Mucosa of descending colon (tissue), 3 donors: ENCODE measurements at places on chromosomes 11 and 22. TPM values are rescaled to one million over a fixed set of nuclear protein-coding genes. Genes with fewer than 3 reads are reported as not detected.

ZNF214 gene
- 3.4 TPM for total RNA-seq

PHF21B gene
- 0.41 TPM for total RNA-seq

TMEM45B gene
- total RNA-seq: 278 TPM

GRCh38 chr11:112223121-112223520 is 3.1 kb upstream of the PTS start:
- no peak for DNase-seq

DNA sequence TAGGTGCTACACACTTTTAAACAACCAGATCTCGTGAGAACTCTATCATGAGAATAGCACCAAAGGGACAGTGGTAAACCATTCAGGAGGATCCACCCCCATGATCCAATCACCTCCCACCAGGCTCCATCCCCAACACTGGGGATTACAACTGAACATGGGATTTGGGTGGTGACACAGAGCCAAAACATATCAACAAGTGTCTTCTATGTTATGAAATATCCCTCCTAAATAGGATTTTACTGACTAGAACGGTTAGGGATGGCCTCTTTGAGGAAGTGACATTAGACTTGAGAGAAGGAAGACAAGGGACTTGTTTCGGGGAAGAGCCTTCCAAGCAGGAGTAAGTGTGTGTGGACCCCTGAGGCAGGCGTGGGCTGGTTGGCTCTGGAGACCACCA is 11.9 kb upstream of the MRPL11 start:
- DNase-seq: no peak

DNA sequence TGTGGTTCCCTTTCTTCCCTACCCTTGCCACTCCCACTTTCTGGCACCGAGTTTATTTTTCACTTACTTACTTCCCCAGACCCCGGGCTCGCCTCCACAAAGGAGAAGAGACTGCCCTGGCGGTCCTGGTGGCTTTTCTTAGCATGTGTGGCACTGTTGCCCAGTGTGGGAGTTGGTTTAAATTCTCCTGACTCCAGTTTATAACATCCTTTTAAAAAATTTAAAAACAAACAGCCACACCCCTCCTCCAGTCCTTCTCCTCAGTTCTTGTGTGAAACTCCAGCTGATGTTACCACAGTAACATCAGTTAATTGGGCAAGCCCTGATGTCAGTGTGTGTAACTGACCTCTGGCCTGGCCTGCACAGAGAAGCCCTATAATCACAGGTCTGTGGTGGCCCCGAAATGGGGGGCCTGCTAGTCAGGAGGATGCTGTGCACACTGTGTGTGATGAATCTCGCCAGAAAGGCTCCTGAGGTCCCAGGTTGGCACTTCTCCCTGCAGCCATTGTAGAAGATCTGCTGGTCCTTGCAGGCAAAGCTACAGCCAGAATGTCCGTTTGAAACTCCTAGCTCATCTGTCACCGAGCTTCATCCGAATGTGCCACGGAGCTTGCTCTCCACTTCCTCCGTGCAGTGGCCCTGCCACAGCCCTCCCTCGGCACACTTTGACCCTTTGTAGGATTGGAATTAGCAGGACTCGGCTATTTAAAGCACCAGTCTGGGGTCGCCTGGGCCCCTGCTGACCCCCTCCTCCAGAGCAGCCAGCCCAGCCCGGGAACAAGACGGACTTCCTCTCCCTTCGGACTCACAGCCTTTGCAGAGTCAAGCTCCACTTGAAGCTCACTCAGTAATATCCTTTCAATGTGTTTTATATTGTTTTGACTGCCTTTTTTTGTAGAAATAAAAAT is 7.6 kb downstream of the YDJC start:
- no peak for DNase-seq
